ENCODE measurements at places on chromosomes 7 and 10.

- no peak for DNase-seq
Observed at GRCh38 chr7:157901166-157901565, 564.4 kb downstream of the DNAJB6 start.

- no peak for DNase-seq
Observed at GRCh38 chr7:80002865-80003264, 131.8 kb upstream of the GNAI1 start.

GRCh38 chr10:3213208-3213607 is 40.6 kb upstream of the PITRM1 start:
- no peak for DNase-seq

DNA sequence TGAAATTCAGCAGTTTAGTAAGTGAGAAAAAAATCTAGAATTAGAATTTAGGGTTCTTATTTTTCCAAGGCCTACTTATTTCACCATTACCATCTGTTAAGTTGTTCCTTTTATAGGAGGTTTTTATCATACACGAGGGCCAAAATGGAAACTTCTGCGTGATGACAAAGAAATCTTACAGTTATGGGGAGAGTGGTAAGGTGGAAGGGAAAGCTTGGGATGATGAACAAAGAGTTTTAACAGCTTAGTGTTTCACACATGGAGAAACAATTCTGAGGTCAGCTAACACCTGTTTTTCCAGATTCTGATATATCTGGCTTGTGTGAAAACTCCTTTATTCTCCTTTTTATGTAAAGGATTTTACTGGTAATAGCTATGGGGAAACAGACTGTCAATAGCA is 49.8 kb upstream of the SEMA3C start:
- no peak for DNase-seq

DNA sequence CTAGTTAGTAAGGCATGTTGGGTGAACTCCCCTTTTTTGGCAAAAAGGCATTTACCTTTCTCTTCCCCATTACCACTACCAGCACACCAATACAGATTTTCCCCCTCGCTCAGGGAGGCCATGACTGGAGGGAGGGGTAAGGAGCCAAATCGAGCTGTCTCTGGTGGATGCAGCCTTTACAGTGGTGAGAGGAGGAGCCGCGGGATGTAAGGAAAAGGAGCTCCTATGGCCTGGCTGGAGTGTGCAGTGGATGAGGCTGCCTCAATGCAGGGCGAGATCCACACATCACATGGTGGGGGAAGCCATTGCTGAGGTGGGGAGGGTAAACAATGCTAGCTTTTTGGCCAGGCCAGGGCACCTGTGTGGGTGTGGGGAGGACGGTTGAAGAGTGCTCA is 416.2 kb downstream of the EXOC4 start:
- DNase-seq: no peak

DNA sequence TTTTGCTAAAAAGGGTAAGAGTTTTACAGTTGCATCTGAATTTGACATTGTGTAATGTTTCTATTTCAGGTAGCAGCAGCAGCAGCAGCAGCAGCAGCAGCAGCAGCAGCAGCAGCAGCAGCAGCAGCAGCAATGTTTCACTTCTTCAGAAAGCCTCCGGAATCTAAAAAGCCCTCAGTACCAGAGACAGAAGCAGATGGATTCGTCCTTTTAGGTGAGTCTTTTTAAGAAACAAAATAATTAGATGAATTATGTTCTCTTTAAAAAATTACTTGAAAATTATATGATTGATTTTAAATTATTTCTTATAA is 32.6 kb downstream of the UMAD1 start:
- DNase-seq: no peak

GRCh38 chr10:71234004-71234894 is 21.9 kb downstream of the UNC5B start:
- no peak for DNase-seq

DNA sequence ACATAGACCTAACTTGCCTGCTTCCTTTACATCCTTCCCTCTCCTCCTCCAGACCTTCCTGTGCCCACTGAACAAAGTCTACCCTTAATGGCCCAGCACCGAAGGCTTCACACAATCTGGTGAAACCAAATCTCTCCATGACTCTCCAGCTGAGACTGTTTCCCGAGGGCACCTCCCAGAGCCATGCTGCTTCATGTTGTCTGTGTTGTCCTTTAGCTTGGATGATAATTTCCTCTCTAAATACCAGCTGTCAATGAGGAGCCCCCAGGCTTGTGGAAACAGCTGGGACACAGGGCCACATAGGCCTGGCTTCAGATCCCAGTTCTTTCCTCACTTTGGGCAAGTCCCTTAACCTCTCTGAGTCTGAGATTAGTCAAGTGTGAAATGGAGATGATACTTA is 54.3 kb downstream of the DLD start:
- no peak for DNase-seq

GRCh38 chr10:103736763-103737162 is 118.6 kb downstream of the SH3PXD2A start:
- no peak for DNase-seq

- DNase-seq: no peak
Observed at GRCh38 chr7:97342512-97342911, 225.0 kb downstream of the SDHAF3 start.

- no peak for DNase-seq
Observed at GRCh38 chr7:39733881-39734632, 110.7 kb downstream of the RALA start.

- no peak for DNase-seq
Observed at GRCh38 chr10:28481968-28482367, 51.0 kb upstream of the WAC start.

DNA sequence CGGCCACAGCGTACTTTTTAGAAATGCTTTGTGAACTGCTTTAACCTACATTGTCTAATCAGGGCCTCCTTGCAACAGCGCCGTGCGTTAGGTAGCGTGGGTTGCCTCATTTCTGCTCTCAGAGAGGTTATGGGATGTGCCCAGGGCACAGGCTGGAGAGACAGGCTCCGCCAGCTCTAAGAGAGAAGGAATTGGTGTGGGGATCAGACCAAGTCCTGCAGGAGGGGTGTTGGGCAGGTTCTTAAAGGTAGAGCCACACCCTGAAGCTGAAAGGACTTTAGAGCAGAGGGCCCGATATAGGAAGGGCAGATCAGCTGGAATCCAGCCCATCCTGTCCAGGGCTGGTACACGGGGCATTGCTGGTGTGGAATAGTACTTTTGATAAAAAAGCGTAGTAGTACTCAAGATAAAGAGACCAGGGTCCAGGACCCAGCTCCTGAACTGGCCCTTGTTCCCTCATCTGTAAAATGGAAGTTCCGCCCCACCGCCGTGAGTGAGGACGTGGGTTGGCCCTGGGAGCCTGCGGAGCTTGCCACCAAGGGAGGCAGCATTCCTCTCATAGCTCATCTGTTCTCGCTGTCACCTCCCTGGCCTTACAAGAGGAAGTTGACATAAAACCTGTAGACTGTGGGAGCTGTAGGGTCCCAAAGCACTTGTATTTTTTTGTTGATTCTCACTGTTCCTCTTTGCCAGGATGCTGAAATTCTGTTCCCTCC is 37.2 kb downstream of the TMEM120A start:
- DNase-seq: no peak

DNA sequence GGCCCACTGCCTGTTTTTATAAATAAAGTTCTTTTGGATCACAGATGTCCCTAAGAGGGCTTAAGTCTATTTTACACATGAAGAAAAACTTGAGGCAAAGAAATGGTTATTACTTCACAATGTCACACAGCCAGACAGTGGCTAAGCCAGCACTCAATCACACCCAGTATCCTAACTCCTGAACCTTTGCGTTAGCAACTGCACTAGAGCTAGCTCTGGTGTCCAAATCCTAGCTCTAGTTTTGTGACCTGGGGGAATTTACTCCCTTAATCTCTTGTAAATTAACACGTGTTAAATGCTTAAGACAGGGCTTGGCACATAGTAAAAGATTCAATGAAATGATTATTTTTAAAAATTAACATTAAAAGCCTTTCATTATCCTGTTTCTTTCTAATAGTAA is 49.0 kb upstream of the TPK1 start:
- no peak for DNase-seq

DNA sequence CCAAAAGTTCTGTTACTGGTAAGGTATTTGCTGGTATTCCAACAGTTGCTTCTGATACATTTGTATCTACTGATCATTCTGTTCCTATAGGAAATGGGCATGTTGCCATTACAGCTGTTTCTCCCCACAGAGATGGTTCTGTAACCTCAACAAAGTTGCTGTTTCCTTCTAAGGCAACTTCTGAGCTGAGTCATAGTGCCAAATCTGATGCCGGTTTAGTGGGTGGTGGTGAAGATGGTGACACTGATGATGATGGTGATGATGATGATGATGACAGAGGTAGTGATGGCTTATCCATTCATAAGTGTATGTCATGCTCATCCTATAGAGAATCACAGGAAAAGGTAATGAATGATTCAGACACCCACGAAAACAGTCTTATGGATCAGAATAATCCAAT is 131.0 kb downstream of the AASS start:
- DNase-seq: no peak

GRCh38 chr7:135803143-135803542 is 54.5 kb upstream of the FAM180A start:
- DNase-seq: no peak

- DNase-seq: no peak
Observed at GRCh38 chr10:26242706-26243350, 26.3 kb downstream of the GAD2 start.

DNA sequence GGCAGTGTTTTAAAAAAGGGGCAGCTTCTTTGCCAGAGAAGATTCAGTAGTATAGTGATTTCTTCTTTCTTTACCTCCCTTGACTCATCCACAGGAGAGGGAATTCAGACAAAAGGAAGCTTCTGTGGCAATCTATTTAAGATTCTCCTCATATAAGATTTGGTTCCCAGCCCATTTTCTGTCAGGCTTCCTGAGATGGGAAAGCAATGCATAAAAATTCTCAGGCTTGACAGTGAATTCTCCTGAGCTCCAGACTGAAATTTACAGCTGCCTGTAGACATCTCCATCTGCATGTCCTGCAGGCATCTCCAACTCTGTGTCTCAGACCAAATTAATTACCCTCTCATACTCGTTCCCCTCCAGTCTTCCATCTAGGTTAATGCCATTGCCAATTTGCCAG is 72.8 kb downstream of the TSPAN12 start:
- DNase-seq: no peak

GRCh38 chr7:16260236-16260728 is 161.1 kb downstream of the CRPPA start:
- DNase-seq: no peak

- DNase-seq: no peak
Observed at GRCh38 chr7:116271161-116271913, 61.0 kb downstream of the TES start.

GRCh38 chr10:85080934-85081333 is 752.5 kb downstream of the CCSER2 start:
- DNase-seq: no peak

DNA sequence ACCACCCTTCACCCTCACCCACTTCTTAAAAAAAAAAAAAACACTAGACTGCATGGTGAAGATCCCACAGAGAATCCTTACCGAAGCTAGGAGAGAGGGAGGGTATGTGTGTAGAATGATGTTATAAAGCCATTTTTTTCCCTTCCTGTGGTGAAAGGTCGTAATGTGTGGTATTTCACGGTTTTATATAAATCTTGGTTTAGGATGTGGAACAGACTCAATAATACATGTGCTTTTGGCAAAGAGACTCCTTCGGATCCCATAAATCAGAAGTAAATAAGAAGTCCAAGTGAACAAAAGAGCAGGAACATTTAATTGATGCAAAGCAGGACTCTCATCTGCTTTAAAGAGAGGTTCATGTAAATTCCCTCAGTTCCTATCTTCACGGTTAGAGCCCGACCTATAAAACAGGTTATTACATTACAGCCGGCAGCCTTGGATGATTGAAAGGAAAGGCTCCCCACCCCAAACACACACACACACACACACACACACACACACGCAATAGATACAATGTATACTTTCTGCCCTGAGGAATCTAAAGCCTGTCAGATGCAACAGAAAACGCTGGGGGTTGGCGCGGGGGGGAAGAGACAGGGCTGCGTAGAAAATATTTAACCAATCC is 8.8 kb downstream of the DLX5 start:
- DNase-seq: no peak

DNA sequence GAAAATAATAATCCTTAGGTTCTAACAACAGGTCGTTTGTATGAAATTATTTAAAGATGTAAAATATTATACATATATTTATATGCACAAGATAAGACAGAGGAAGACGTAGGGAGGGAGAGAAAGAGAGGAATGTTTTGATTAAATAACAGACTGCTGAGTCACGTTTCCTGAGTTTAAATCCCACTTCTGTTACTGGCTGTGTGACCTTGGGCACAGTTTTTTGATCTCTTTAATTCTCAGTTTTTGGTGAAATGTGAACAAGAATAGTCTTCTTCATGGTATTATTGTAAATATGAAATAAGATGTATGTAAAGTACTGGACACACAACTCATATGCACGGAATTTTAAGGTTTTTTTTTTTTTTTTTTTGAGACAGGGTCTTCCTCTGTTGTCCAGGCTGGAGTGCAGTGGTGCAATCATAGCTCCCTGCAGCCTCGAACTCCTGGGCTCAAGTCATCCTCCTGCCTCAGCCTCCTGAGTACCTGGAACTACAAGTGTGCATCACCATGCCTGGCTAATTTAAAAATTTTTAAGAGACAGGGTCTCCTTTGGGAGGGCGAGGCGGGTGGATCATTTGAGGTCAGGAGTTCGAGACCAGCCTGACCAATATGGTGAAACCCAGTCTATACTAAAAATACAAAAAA is 42.6 kb downstream of the BAMBI start:
- no peak for DNase-seq

- DNase-seq: no peak
Observed at GRCh38 chr10:129523031-129523722, 56.1 kb downstream of the MGMT start.

GRCh38 chr10:117911684-117912083 is 135.1 kb downstream of the RAB11FIP2 start:
- no peak for DNase-seq

GRCh38 chr7:28069807-28070206 is 110.8 kb downstream of the JAZF1 start:
- DNase-seq: no peak

GRCh38 chr10:88851706-88852105 is at the start of gene ANKRD22:
Gene ANKRD22, minus strand, starts transcription at chr10:88851844. Its CDS starts 237 bp downstream, at chr10:88851607.
- no peak for DNase-seq

GRCh38 chr7:132049462-132050304 is 493.3 kb upstream of the PODXL start:
- DNase-seq: peak; percentile 60

DNA sequence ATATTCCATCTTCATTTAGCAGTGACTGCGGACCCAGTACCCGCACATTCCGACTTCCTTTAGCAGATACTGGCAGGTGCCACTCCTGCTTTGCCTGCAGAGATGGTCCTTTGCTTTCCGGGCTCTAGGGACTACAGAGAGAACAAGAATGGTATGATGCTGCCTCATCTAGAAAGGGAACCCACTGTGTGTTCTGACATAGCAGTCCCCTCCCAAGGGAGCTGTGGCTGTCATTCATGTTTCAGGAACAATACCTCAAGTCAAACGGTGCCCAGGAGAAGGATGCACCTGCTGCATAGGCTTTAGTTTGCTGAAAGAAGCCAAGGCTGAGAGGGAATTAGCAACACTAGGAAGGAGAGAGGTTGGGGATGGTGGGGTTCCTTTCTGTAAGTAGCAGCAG is 15.9 kb upstream of the TMEM72 start:
- no peak for DNase-seq

Data from neural crest cell (in vitro differentiated cells).